ENCODE measurements at places on chromosomes 6 and 20. TPM values are rescaled to one million over a fixed set of nuclear protein-coding genes. Genes with fewer than 3 reads are reported as not detected.

GRCh38 chr6:42981836-42982235, 2.5 kb upstream of the PPP2R5D start:
- DNase-seq: no peak

DNA sequence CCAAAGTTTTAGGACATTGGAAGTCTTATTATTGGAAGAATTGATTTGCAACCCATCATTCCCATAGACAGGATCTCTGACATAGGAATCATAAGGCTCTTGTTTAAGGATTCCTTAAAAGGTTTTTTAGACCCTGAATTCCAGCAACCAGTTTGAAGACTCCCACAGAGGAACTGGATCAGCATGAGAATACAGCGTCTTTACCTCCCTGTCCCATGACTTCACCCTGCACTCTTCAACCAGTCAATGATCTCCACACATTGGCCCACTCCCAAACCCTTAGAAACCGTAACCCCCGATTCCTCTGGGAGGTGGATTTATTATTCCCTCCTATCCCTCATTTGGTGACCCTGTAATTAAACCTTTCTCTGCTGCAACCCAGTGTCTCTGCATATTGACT, 150.7 kb upstream of the PLCB4 start:
- DNase-seq: no peak

GRCh38 chr6:139988685-139989084, 614.2 kb upstream of the CITED2 start:
- DNase-seq: no peak

- DNase-seq: no peak
Observed at GRCh38 chr6:6847591-6847990, 259.1 kb downstream of the LY86 start.

DNA sequence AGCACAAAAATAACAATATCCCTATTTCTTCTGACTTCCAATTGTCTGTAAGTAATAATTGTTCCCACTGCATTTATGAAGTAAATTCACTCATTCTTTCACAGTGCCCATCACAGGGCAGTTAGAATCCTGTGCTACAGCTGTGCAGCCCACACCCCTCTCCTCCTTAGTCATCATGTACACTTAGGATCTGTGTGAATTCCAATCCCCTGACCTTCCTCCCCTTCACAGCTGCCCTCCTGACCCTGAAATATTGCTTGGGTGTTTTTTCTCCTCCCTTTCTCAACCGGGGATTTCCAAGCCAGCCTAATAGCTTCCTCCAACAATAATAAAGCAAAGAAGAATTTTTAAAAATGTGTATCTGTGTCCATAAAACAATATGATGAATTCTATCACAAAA, 91.5 kb upstream of the BEND6 start:
- DNase-seq: peak; percentile 84

GRCh38 chr6:136772685-136773472, 19.4 kb downstream of the MAP3K5 start:
- no peak for DNase-seq

GRCh38 chr6:139311831-139312230, 20.0 kb upstream of the TXLNB start:
- DNase-seq: peak; percentile 25

- peak; percentile 67 for DNase-seq
Observed at GRCh38 chr6:89970609-89971337, 76.5 kb downstream of the GJA10 start.

DNA sequence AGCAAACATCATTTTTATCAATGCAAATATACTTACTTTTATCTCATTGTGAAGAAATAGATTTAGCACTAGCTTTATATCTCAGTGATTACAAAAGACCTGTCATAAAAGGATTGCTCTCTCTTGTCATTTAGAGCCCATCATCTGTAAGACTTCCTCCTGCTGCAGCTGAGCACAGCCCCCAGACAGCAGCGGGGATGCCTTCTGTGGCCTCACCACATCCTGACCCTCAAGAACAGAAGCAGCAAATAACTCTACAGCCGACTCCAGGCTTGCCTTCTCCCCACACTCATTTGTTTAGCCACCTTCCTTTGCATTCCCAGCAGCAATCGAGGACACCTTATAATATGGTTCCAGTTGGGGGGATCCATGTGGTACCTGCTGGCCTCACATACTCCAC, 127.0 kb upstream of the EDN1 start:
- DNase-seq: no peak

GRCh38 chr6:84062519-84063154, 29.1 kb downstream of the MRAP2 start:
- DNase-seq: no peak

- DNase-seq: no peak
Observed at GRCh38 chr6:8234321-8234720, 132.0 kb upstream of the EEF1E1 start.

GRCh38 chr6:29925727-29926412, 16.5 kb upstream of the HLA-A start:
- no peak for DNase-seq

DNA sequence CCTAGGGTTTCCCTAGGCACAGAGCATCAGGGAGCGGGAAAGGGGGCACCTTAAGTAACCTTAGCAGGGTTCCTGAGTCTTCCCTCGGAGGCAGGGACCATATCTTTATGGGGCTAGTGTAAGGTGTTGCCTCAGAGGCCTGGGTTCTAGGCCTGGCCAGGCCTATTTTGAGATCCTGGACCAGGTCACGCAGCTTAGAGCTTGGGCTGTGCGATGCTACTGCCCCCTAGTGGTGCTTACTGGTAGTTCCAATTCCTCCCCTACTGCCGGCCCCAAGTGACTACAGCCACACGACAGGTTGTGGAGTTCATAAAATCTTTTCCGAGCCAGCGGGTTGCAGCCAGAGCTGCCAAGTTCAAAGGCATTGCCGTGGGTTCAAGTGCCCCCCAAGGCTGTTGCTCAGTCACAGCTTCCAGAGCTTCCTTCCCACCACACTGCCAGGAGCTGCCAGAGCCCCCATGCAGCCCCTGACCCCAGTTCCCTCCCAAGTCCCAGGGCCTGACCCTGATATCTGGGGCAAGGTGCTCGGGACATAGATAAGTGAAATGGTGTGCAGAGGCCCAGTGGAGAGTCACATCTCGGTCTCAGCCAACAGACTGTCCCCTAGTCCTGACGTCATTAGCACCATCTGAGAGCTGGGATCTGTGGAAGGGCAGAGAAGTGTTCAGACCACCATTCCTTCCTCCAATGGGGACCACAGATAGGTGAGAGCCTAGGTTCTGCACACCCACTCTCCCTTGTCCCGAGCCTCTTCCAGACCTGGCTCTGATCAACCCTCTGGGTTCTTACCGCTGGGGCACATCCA, 3.3 kb downstream of the LRRC73 start:
- peak; percentile 77 for DNase-seq

GRCh38 chr20:15772826-15773225, 800.4 kb downstream of the KIF16B start:
- DNase-seq: no peak

DNA sequence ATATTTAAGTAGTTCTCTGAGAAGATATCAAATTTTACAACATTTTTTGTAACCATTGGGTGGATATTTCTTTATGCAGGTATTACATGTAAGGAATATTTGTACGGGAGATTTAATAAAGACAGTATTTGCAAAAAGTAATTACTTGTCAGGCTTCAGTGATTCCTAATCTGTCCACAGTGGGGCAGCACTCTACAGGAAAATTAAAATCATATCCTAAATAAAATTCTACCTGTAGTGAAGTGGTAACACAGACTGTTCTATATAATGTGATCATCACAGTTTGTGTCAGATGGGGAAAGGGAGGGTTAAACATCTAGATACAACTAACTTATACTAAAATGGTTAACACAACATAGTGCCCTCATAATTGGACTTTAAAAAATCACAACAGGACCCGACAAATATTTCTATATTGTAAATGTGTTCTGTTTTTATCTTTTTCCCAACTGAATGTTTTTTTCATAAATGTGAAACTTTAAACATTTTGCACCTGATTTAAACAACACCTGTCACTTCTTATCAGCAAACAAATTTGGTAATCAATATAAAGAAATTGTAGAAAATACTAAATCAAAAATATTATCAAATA, 145.6 kb upstream of the MANEA start:
- peak; percentile 12 for DNase-seq

DNA sequence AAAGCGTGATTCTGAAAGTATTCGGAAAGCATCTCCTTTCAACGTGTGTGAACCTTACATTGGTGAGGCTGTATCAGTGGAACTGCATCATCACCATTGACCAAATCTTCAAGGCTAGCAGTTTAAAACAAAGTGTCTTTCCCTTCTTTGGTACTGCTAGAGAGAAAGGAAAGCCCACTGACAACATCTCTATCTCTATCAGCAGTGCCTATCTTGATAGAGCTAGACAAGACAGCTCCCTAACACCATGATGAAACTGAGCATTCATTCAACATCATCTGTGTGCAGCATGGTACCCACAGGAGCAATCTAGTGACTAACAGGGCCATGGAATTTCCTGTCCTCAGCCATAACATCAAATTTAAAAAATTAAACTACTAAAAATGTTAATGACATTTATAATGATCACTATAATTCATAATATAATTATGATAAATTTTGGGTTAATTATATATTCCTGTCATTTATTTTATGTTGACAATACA, 31.5 kb upstream of the EDN1 start:
- DNase-seq: no peak

DNA sequence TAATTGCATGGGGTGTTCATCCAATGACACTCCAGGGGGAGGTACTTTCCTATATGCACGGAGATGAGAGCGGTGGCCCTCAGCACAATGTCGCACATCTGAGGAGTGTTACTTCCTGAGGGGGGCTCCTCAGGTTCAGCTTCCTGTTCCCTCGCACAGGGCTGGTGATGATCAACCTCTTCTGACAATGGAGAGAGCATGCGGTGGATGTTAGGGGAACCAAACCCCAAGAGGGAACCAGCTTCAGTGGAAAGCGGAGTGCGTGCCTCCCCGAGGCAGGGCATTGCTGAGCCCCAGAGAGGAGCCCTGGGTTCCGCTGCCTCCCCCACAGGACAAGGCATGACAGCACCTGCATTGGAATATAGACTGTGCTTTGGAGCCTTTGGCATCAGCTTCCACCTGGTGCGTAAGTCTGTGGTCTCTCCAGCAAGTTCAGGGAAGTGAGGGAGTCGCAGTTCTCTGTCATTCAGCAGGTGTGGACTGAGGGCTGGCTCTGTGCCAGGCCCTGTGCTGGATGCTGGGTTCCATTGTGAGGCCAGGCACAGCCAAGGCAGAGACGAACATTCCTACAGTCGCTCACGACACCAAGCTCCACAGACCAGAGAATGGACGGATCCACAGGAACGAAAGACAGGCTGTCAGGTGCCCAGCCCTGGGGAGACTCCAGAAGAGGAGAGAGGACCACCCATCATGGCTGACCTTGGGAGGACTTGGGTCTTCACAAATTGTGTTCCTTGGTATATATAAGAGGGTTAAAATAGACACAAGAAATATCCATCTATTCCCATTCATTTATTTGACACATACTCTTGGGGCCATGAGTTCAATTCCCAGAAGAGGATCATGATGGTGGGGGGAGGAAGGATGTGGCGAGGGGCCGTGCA, 3.9 kb upstream of the ZNF831 start:
- no peak for DNase-seq

- no peak for DNase-seq
Observed at GRCh38 chr6:136095986-136096385, 154.1 kb downstream of the MTFR2 start.

DNA sequence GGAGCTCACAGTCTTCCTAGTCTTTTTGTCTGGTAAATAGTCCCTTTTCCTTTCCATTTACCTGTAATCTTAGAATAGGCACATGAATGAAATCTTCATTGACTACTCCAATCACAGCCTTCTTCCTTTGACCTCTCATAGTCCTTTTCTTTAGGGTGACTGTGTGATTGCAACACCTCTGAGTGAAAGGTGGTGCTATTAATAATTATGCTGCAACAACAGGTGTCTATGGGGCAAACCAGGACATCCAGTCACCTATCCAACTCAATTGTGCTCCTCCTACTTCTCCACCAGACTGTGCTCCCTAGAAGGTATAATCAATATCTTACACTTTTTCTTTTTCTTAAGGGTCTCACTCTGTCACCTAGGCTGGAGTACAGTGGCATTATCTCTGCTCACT, 29.4 kb downstream of the RIPOR2 start:
- no peak for DNase-seq

GRCh38 chr6:108438918-108439317, 121.8 kb upstream of the FOXO3 start:
- DNase-seq: no peak

PRDM1 gene
- 4.9 TPM for total RNA-seq

FAM50B gene
- not detected for total RNA-seq

KCNS1 gene
- not detected for total RNA-seq

ZNF334 gene
- not detected for total RNA-seq

LPIN3 gene
- 0.07 TPM for total RNA-seq

PTPRT gene
- total RNA-seq: not detected

MEI4 gene
- 0.06 TPM for total RNA-seq

MRPS10 gene
- total RNA-seq: 76.1 TPM

PSORS1C2 gene
- total RNA-seq: not detected

MRS2 gene
- 19.4 TPM for total RNA-seq

FABP7 gene
- total RNA-seq: not detected

HDGFL1 gene
- not detected for total RNA-seq

PDE10A gene
- 4.4 TPM for total RNA-seq

TFAP2B gene
- not detected for total RNA-seq

SMOC2 gene
- total RNA-seq: not detected

LY86 gene
- not detected for total RNA-seq
